Activated CD4-positive, alpha-beta T cell treated with anti-CD3 and anti-CD28 coated beads, Interleukin-2, amount 10 ng/mL, durations not matched to agents 24 days and 14 days (primary cell): ENCODE measurements at places on chromosomes 11 and 22. TPM values are rescaled to one million over a fixed set of nuclear protein-coding genes. Genes with fewer than 3 reads are reported as not detected.
A peak's percentile ranks its signal among the peaks of the same experiment; 100 is the strongest.

Gene OR4X2
- total RNA-seq = not detected in 2 replicates

DNA sequence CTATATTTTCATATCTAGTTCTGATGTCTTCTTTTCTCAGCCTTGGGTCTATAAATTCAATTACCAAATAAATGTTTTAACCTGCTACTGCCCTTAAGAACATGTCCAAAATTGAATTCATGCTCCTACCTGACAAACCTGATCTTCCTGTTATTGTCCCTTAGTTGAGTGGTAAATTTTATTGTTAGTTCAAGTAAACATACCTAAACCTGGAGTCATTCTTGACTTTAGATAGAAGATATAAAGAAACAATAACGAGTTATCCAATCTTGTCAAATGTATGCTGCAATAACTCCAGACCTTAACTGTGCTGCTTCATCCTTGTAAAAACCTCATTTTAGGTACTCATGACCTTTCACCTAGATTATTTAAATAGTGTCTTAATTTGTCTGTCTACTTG, 34.6 kb upstream of the SC5D start:
- no peak for DNase-seq

DNA sequence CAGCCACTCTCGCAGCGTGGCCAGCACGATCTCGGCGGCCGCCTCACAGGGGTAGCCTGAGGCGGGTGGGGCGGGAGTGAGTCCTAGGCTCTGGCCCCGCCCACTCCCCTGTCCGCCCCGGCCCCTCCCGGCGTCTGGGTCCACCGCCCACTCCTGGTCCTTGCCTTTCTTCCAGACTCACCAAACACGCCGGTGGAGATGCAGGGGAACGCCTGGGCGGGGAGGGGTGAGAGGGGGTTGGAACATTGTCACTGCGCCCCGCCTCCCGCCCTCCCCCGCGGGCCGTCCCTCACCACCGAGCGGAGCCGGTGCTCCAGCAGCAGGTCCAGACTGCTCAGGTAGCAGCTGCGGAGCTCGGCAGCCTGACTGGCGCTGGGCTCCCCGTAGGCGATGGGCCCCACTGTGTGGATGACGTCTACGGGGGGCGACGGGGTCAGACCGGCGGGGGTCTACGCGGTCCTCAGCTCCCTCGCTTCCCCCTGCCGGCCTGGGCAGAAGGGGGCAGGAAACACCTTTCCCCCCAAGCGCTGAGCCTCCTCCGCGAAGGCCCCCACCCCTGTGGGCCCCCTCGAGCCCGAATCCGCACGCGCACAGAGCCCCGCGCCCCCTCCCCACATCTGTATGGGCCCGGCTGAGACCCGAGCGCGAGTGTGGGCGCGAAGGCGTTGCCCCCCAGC, 13.2 kb downstream of the OTUB1 start:
- peak; percentile 84 for DNase-seq

DNA sequence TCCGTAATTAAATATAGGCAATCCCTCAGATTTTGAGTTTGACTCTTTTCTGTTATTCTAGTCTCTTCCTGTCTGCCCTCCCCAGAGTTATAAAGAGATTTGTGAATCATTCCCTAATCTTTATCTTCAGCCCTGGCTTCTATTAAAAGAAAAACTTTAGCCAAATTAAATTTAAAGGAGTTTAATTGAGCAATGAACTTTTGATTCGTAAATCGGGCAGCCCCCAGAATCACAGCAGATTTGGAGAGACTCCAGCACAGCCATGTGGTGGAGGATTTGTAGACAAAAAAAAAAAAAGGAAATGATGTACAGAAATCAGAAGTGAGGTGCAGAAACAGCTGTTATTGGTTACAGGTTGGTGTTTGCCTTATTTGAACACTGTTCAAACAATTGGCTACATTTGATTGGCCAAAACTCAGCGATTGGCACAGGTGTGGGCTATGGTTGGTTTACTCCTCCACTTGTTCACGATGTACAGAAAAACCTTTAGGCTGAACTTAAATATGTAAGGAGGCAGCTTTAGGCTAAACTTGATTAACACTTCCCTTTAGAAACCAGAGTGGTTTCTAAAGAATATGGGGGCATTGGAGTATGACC, 2.3 kb upstream of the ALKBH8 start:
- no peak for DNase-seq
